ENCODE measurements at places on chromosomes 16 and 17. TPM values are rescaled to one million over a fixed set of nuclear protein-coding genes. Genes with fewer than 3 reads are reported as not detected.

GALR2 gene
- polyA plus RNA-seq = not detected

MARVELD3 gene
- 0.02 TPM for polyA plus RNA-seq

PRDM7 gene
- polyA plus RNA-seq = not detected

FHOD1 gene
- polyA plus RNA-seq = 20.5 TPM

TPSD1 gene
- polyA plus RNA-seq = 0.16 TPM

TMEM220 gene
- 5.8 TPM for polyA plus RNA-seq

TIGD7 gene
- 3.5 TPM for polyA plus RNA-seq

CIBAR2 gene
- 0.09 TPM for polyA plus RNA-seq

HP gene
- polyA plus RNA-seq = 13.2 TPM

CA5A gene
- not detected for polyA plus RNA-seq

UMOD gene
- not detected for polyA plus RNA-seq

SLC13A5 gene
- not detected for polyA plus RNA-seq

NAA38 gene
- polyA plus RNA-seq = 160 TPM

SLFN14 gene
- not detected for polyA plus RNA-seq

P2RX1 gene
- 1.1 TPM for polyA plus RNA-seq

EARS2 gene
- 15.9 TPM for polyA plus RNA-seq

PLEKHH3 gene
- 23.0 TPM for polyA plus RNA-seq

ACBD4 gene
- polyA plus RNA-seq = 12.0 TPM

COPZ2 gene
- polyA plus RNA-seq = 55.4 TPM

C16orf54 gene
- polyA plus RNA-seq = 0.23 TPM

KLHL10 gene
- polyA plus RNA-seq = 0.09 TPM

SLC5A10 gene
- polyA plus RNA-seq = 0.61 TPM

GRAPL gene
- polyA plus RNA-seq = 1.1 TPM

CES5A gene
- 0.36 TPM for polyA plus RNA-seq

PTRH2 gene
- 18.9 TPM for polyA plus RNA-seq

LYRM9 gene
- 20.8 TPM for polyA plus RNA-seq

EVPLL gene
- not detected for polyA plus RNA-seq

KRT13 gene
- polyA plus RNA-seq = 2.1 TPM

SDK2 gene
- 0.77 TPM for polyA plus RNA-seq

ZNF423 gene
- polyA plus RNA-seq = 5.5 TPM
